Femur (tissue), 1 donor: ENCODE measurements at places on chromosomes 5 and 9.

- DNase-seq: peak; percentile 48
These were observed 2.0 kb upstream of the TRIM14 start for GRCh38 chr9:98121058-98121457.

- no peak for DNase-seq
These were observed 92.1 kb downstream of the RXRA start for GRCh38 chr9:134418354-134418753.

- DNase-seq: no peak
These were observed 1151.6 kb upstream of the CDH6 start for GRCh38 chr5:30041831-30042385.

DNA sequence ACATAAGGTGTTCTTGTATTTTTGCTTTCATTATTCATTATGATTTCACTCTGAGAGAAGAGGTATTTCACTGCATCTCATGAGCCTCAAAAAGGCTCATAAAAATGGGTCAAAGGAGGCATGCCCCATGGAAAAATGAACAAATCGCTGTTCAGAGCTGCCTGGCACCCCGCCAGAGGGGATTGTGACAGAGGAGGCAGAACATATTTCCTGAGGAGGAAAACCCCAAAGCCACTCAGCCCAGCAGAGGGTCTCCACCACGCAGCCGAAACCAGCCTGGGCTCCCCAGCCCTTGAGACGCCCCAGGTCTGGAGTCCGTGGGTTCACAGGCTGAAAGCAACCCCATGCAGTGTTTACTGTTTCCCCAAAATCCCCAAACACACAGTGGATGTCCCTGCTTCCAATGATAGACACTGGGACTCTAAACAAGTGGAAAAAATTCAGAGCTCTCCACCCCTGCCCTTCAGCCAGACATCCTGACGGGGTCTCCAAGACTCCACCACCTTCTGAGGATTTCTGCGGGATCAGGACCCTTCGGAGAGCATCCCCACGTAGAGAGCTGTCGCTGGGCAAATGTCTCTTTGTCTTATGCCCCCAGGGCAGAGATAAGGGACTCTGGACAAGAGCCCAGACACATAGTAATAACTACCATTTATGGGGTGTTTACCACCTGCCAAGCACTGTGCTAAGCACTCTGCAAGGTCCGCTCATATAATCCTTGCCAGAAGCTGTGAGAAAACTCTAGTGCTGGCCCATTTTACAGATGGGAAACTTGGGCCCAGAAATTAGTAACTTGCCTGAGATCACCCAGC, 122.3 kb downstream of the PAX5 start:
- no peak for DNase-seq

DNA sequence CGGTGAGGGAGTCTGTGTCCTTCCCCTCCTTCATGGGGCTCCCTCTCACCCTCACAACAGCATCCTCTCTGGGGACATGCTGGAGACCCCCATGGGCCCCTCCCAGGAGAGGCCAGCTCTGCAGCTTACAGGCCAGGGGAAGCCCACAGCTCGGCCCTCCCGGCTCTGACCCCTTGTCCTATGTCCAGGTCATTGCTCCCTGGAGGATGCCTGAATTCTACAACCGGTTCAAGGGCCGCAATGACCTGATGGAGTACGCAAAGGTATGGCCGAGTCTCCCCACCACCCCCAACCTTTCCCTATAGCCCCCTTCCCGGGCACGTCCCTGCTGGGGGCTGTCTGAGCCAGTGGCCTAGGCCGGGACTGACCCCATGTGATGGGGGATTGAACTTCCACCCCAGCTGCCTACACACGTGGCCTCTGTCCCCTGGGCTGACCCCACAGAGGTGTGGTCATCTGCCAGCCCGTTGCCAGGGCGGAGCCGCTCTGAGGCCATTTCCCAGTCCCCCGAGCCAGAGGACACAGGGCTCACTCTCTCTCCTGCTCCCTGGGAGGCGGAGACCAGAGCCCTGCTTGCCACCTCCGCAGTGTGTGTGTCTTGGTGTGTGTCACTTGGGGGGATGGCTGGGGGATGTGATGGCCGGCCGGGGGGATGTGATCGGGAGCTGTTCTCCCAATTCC, 21.9 kb downstream of the ASS1 start:
- no peak for DNase-seq

GRCh38 chr5:173944511-173944910, 44.5 kb upstream of the C5orf47 start:
- peak; percentile 71 for DNase-seq

- DNase-seq: no peak
These were observed 125.3 kb upstream of the DAPK1 start for GRCh38 chr9:87372356-87372851.

- DNase-seq: no peak
These were observed 11.9 kb downstream of the CCDC180 start for GRCh38 chr9:97319395-97319794.

DNA sequence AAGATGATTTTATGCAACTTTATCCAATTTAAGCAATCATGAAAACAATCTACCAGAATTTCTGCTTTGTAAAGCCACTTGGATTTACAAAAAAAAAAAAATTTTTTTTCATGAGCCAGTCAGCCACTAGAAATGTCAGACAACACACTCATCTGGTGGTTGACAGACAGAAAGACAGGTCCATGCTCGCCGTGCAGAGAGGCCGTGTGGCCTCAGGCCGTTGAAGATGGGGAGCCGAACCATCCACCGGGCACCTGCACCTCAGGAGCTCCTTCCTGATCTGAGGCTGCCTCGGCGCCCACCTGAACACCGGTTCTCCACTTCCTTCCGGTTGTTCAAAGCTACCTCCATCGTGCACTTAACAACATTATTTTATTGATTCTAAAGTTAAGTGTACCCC, 138.0 kb upstream of the IRX4 start:
- no peak for DNase-seq

- DNase-seq: no peak
These were observed 26.7 kb upstream of the SUSD3 start for GRCh38 chr9:93031629-93032430.

- DNase-seq: no peak
These were observed 382.8 kb upstream of the ZNF608 start for GRCh38 chr5:125129151-125129806.

- DNase-seq: no peak
These were observed 153.5 kb downstream of the PRKACG start for GRCh38 chr9:68860419-68860818.

DNA sequence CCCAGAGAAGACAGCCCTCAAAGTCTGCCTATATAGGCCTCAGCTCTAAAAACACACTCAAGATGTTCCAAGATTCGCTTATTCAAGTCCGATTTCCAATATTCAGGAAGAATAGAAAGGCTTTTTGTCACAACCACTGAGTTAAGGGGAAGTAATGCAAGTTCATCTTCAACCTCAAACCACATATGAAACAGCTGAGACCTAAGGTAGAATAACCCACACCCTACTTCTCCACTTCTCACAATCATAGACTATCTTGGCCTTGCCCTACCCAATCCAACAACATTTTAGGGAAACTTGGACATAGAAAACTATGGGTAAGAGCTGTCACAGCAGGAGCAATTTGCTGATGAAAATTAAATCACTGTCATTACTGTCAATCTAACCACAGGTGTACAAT, 152.0 kb upstream of the LRRTM2 start:
- DNase-seq: no peak

DNA sequence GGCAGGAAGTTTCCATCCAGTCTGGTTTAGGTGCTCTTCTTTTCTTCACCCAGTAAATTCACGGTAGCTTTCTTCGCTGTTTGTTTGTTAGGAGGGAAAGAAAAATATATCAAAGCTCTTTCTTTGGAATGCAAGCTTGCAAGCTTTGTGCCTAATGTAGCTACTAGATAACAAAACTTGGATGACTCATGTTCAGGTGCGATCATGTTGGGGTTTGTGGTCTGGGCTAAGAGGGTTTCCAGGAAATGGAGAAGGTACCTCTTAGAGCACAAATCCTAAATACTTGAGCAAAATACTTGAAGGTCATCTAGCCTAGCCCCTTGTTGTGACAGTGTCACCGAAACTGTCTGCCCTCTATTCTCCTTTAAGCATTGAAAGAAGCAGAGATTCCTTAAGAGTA, 17.7 kb downstream of the SRP19 start:
- no peak for DNase-seq

- DNase-seq: no peak
These were observed 93.4 kb upstream of the IRX4 start for GRCh38 chr5:1975898-1976765.

GRCh38 chr5:92678640-92679039, 902.4 kb downstream of the NR2F1-AS1 start:
- no peak for DNase-seq

DNA sequence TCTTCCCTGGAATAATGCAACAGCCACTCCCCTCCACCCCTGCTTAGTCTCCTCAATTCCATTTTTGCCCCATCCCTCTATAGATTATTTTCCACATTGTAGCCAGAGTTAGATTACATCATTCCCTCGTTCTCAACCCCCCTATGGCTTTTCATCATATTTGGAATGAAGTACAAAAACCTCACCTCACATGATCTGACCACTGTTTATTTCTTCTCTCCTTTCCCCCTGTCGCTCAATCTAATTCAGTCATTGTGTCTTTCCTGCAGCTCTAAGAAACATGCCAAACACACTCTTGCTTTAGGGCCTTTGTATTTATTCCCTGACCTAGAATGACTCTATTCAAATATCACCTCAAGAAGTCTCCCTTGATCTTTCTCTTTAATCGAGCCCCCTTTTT, 22.6 kb upstream of the HK3 start:
- no peak for DNase-seq

- DNase-seq: no peak
These were observed 446.5 kb downstream of the TLE1 start for GRCh38 chr9:81242866-81243265.

- DNase-seq: no peak
These were observed 757.5 kb upstream of the CTNND2 start for GRCh38 chr5:12661617-12662370.

DNA sequence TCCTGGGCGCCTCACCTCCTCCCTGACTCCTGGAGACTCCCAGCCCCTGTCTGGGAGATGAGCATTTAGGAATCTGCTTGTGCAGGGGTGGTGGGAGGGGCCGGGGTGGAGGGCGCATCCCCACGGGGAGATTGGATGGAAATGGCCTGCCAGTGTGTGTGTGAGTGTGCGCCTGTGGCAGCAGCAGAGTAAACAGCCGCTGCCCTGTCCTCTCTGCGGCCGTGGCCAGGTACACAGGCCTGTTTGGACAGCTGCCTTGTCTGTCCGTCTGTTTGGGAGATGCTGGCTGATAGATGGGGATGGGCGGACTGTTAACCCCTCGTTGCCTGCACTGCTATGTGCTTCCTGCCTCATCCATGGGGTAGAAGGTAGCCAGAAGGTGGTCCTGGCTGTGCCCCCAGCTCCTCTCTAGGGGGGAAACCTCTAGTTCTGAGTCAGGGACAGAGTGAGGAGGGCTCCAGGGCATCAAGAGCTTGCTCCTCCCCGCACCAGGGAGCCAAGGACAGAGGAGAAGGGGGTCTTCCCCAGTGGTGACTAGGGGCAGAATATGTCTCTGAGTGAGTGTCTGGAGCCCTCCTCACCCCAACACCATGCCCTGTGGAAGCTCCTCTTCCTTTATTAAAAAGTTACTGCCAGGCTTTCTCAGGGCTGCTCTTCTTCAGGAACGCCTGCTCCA, 60.1 kb downstream of the LMX1B start:
- DNase-seq: no peak

GRCh38 chr9:69204849-69205248, 30.8 kb downstream of the TJP2 start:
- no peak for DNase-seq

- no peak for DNase-seq
These were observed 33.2 kb downstream of the F2RL2 start for GRCh38 chr5:76590027-76590426.

DNA sequence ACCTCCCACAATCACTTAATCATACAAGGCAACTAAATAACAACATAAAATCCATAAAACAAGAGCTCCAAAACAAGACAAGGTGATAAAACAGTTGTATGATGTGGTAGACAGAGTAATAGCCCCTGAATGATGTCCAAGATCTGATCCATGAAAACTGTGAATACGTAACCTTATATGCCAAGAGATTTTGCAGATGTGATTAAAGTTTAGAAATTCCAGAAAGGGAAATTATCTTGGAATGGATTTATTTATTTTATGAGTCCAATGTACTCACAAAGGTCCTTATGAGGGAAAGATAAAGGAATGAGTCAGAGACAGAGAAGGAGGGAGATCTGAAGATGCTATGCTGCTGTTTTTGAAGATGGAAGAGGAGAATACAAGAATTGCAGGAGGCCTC, 1775.7 kb upstream of the C9orf72 start:
- DNase-seq: no peak

- DNase-seq: no peak
These were observed 267.8 kb downstream of the ARHGEF28 start for GRCh38 chr5:73893813-73894212.

GRCh38 chr5:88681211-88681803, 201.7 kb downstream of the MEF2C start:
- no peak for DNase-seq

DNA sequence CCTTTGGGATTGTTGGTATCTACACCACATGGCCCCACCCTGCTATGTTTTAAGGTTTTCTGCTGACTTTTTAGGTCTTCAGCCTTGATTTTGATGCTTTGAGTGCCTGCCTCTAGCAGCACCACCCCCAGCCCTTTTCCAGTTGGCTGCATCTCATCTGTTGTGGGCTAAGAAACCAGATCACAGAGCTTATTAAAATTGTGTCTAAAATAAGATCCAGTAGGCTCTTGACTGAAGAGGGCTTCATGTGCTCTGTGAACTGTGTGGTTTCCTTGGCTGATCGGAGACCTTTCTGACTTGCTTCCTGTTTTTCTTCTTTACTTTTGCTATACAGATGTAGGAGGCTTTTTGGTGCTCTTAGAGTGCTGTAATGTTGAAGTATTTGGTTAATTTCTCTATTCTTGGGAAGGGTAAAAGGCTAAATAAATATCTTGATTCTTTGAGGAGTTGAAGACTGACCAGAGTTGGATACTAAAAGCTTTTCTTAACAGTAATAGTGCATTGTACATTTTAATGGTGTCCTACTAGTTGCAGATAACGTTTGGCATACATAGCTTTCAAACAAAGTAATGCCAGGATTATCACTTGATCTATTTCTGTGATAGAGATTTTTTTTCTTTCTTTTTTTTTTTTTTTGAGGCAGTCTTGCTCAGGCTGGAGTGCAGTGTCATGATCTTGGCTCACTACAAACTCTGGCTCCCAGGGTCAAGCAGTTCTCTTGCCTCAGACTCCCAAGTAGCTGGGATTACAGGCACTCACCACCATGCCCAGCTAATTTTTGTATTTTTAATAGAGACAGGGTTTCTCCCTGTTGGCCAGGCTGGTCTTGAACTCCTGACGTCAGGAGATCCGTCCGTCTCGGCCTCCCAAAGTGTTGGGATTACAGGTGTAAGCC, 4.5 kb downstream of the UBE2D2 start:
- peak; percentile 57 for DNase-seq

GRCh38 chr5:149268928-149269557, 2.6 kb upstream of the AFAP1L1 start:
- no peak for DNase-seq

DNA sequence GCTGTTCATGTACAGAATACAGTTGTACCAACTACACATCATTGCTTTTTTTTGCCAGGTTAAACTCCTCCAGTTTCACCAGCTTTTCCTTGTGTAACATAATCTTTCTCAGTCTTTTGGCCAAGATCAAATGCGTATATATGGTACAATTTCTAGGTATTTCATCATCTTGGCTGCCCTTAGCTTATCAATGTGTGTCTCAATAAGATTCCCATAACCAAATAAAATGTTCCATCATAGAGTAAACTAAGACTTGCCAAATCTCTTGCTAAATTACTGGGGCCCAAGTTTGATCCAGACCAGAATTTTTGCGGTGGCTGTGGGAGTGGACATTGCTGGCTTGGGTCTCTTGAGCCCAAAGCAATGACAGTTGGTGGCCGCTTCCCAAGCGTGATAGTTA, 24.3 kb upstream of the ERBIN start:
- DNase-seq: no peak
